ENCODE measurements at places on chromosomes 4 and X. TPM values are rescaled to one million over a fixed set of nuclear protein-coding genes. Genes with fewer than 3 reads are reported as not detected.

DNA sequence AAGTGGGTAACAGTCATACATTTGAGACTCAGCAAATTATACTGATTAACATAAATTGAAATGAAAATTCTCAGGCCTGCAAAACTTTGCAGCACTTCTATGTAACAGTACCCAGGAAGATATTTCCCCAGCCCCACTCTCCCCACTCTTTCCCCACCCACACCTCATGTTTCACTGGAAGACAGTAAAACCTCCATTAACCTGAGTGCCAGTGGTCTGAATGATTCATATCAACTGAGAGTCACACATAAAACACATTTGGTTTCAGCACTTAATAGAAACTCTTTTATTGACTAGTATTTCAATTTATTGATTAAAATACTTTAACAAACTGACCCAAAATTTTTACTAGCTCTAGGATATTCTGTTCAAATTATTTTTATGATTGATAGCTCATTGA is 6.9 kb downstream of the CXCL6 start:
- no peak for DNase-seq

DNA sequence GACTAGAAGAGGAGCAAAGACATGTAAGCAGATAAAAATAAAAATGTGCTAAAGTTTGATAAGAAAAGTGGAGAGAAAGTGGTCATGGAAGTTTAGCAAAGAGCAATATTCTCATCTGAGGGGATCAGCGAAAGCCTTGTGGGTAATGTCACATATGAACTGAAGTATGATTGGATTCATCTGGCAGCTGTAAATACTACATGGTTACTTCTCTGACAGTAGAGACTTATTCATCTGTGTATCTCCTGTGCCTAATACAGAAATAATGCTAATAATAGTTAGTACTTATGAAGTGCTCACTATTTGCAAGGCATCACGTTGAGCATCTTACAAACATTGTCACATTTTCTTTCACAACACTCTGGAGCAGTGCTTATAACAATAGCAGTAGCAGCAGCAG is 8.9 kb upstream of the IGSF1 start:
- no peak for DNase-seq

DNA sequence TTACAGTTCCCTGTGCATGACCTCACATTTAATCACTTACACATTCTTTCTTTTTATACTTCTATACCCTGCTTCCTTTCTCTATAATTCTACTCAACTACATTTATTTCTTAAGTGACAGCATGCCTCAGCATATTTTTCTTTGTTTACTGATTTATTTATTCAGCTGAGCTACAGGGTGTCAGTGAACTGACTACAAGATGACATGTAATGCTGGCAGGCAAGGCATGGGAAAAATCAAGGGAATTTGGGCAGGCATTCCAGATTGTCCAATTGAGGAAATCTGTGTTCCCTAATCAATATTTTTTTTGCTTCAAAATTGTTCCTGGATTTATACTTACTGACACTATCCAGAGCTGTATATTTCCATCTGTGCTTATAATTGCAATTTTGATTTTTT is 875.5 kb downstream of the C4orf33 start:
- no peak for DNase-seq

DNA sequence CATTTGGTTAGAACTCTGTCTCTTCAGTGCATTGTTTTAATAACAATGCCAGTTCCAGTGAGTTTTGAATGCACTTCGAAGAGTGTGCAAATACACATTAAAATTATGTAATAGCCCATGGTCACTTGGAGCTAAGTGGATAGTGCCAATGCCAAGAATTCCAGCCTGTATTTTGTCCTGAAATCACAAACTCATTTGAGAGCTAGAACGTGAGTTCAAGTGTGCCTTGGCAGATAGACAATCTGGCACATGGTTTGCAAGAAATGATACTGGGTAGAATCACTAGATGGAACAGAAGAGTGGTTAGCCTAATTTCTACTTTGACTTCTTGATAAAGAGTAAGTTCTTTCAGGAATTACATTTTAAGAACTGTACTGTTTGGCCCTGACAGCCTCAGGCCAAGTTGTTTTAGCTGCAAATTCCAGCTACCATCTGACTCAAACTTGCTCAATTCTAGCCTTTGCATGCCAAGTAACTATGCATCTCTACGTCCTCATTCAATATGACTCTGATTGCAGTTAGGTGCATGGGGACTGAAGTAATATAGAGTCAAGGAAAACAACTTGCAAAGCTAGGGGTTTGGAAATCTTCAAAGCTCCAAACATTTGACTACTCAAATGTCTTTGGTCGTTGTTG is 131.9 kb upstream of the SMIM31 start:
- no peak for DNase-seq

- no peak for DNase-seq
Observed at GRCh38 chr4:36568575-36568974, 287.2 kb downstream of the DTHD1 start.

- no peak for DNase-seq
Observed at GRCh38 chr4:105483840-105484239, 10.0 kb upstream of the PPA2 start.

DNA sequence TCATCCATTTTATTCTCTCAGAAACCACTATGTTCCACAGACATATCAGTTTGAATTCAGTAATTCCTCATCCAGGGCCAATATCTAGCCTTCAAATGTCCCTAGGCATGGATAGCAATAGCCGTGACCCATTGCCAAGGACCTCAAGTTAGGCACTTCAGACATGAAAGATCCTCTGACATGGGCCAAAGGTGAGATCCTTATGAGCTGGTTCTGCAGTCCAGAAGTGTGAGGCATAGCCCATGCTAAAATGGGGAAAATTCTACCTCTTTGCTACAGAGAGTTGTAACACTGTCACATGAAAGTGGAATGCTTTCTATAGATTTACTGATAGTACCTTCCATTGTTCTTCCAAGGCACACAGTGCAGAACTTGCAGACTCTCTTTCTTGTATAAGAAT is 349.7 kb upstream of the GALNT7 start:
- DNase-seq: no peak

DNA sequence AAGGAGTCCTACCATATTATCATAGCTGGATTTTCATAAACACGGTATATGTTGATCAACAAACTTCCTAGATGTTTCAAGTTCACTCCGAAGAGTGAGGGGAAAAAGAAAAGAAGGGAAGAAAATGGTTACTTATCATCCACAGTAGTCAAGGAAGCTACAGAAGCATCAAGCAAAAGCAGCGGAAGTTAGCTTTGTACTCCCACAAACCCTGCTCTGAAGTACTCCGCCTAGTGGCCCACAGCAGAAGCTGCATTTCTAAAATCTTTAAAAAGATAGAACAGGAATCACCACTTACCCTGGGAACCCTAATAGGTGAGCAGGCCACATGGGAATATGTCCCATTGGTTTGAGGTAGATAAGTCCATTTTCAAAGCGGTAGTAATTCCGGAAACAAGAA is 28.5 kb upstream of the FRG1 start:
- no peak for DNase-seq

- no peak for DNase-seq
Observed at GRCh38 chr4:150962245-150962644, 52.8 kb downstream of the LRBA start.

- no peak for DNase-seq
Observed at GRCh38 chr4:147610686-147611085, 6.5 kb upstream of the TMEM184C start.

GRCh38 chr4:173243917-173244658 is 75.5 kb downstream of the GALNT7 start:
- DNase-seq: no peak

- DNase-seq: no peak
Observed at GRCh38 chr4:126838941-126839679, 793.6 kb upstream of the INTU start.

- no peak for DNase-seq
Observed at GRCh38 chrX:12777670-12778069, 13.5 kb upstream of the PRPS2 start.

Gene P2RY10
- total RNA-seq: not detected

Gene CDX4
- not detected for total RNA-seq

Measured in glutamatergic neuron (in vitro differentiated cells).